Skeletal muscle cell (primary cell): ENCODE measurements at places on chromosomes 1 and 21.

DNA sequence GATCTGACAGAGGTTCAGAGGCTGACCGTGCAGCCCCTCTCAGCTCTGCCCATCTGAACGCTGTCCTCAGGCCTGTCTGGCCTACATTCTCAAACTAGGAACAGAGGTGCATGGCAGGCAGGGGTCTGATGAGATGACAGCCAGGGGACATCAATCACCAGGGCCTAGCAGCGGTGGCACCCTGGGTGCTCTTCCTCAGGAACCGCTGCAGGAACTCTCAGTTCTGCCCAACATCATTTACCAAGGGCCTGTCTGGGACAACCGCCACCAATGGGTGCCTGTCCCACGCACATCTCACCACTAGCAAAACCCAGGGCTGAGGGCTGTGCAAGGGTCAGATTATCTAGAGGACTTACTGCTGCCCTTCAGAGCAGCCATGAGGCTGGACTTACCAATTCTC lies 245.7 kb downstream of the TOMM20 start:
- no peak for DNase-seq

DNA sequence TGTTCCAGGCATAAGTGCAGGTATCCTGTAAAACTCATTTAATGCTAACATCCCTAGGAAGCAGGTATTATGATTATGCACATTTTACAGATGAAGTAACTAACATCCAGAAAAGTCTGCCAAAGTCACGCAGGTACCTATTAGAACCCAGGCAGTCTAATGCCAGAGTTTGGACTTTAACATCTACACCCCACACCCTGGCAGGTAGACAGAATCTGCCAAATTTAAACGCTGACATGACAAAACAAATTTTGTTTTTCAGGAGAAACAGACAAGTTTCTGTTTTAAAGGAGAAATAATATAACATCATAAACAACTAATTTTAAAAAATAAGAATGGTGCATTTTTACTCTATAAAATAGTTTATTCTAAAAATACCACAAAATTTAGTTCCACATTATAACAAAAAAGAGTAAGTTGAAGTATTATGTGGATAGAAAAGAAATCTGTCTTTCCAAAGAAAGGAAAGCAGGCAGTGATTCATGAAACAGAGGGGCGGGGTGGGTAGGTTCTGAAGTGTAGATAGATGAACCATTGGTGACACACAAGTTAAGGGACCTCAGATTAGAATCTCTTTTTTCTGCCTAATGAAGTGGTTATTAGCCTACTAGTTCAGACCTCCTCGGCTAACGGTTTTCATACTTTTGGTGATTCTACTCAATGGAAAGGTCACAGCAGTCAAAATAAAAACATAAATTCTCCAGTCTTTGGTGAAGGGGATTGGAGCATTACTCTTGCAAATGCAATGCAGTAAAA lies 1.7 kb downstream of the ASPM start:
- DNase-seq = no peak

- DNase-seq = no peak
Measured at GRCh38 chr1:36024847-36025246, 59.0 kb upstream of the TEKT2 start.

DNA sequence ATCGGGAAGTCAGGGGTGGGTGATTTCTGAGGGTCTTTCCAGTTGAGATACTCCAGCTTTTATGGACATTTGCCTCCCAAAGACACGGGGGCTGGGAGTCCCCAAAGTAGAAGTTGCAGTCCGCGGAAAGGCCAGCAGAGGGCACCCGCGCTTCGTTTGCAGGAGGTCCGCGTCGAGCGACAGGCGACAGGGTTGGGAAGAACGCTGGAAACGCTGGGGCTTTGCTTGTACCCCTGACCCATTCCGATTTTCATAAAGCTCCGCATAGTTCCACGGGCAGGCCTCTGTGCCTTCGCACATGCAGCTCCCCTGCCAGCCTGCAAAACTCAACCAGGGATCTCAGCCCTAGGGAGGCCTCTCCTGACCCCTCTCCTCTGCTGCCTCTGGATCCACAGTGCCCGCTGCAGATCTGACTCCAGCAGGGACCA lies 44.2 kb upstream of the LAPTM5 start:
- DNase-seq = no peak

- no peak for DNase-seq
Measured at GRCh38 chr1:11046270-11046566, 821 bp downstream of the MASP2 start.

DNA sequence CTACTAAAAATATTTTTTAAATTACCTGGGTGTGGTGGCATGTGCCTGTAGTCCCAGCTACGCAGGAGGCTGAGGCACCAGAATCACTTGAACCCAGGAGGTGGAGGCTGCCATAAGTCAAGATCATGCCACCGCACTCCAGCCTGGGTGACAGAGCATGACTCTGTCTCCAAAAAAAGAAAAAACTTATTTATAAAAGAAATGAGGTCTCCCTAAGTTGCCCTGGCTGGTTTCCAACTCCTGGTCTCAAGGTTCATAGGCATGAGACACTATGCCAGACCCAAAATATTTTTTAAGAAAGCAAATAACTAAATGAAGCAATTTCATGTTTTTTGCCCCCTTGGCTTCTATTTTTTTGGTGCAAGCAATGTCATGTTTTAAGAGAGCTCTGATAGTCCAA lies 32.9 kb downstream of the EIF4G3 start:
- no peak for DNase-seq

- no peak for DNase-seq
Measured at GRCh38 chr1:53890522-53890941, 935 bp upstream of the YIPF1 start.
